ENCODE measurements at places on chromosomes 7 and 10.

GRCh38 chr7:51645702-51646298, 329.2 kb upstream of the COBL start:
- no peak for DNase-seq

GRCh38 chr10:56881218-56881617, 520.2 kb upstream of the ZWINT start:
- DNase-seq: no peak

DNA sequence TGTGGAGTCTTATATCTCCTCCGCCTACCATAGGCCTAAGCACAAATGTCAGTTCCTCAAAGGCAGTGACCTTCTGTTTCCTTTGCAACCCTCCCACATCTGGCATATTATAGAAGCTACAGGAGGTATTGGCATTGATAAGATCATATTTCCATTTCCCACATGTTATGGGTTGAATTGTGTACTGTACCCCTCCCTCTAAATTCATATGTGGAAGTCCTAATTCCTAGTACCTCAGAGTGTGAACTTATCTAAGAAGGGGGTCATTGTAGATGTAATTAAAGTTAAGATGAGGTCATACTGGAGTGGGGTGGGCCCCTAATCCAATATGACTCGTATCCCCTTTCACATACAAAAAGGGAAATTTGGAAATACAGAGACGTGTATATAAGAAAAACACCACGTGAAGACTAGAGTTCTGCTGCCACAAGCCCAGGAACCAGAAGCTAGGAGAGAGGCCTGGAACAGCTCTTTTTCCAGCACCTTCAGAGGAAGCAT, 6.1 kb upstream of the LAMB4 start:
- no peak for DNase-seq

DNA sequence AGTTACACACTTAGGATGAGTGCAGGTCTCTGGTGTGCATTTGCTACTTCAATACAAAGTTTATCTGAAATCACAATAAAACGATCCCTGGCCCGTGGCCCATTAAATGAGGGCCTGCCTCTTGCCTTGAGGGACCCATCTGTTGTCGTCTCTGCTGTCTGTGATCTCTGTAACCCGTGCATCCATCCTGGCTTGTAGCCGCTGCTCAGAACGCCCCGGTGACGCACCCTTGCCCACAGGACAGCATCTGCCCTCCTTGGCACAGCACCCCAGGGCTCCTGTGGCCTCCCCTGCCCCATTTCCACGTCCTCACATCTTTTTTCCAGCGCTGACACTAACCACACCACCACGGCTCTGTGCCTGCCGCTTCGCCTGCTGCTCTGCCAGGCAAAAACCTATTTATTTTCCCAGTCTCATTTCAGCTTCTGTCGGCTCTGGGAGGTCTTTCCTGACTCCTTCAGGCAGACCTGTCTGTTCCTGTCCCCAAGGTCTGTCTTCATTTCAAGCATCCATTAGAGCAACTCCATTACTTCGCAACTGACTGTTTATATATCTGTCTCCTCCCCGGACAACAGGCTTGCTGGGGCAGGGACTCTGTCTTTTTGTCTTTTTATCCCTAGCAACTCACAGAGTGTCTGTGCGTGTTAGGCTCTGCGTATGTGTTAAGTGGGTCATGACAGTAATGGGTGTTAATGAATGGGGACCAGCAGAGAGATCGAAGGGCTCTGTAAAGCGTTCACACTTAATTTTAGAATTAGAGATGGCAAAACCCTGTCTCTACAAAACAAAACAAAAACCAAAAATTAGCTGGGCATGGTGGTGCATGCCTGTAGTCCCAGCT, 16.4 kb downstream of the CARD11 start:
- DNase-seq: no peak

DNA sequence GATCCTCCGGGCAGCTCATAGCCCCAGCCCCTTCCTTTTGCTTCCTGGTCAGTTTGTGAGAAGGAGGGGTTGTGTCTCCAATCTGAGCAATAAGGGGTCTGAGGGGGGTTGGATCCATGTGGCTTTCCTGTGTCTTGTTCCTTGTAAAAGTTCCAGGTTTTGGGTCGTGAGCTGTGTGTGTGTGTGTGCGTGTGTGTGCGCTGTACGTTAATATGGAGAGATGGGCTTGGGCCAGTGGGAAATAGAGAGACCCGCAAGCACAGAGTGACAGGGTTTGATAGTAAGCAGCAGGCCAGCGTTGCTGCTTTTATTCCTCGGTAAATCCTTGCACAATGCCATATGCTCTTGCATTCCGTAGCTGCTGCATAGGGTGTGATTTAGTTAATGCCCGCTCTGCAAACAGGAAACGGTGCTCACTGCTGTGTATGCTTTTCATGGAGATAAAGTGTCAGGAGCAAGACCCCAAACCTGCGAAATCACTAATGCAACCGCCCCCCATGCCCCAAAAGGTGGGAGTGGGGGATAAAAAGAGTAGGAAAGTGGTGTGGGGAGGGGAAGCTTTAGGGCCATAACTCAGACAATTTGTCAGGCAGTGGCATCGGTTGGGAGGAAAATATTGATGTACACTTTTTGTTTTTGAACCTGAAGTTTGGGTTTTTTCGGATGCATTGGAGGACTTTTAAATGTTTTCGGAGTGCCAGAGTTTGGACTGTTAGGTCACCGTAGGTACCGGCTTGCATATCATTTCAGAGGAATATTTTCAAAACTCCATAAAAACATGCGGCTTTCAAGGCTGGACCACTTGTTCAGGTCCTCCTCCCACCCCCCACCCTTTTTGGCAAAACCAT, 108.7 kb downstream of the TCF7L2 start:
- no peak for DNase-seq
